ENCODE measurements at places on chromosomes 2 and 18.
A peak's percentile ranks its signal among the peaks of the same experiment; 100 is the strongest.

GRCh38 chr2:133791191-133791590, 222.9 kb upstream of the NCKAP5 start:
- DNase-seq = no peak

- DNase-seq = no peak
Measured at GRCh38 chr18:2968606-2969005, 44.3 kb downstream of the LPIN2 start.

GRCh38 chr2:106314444-106314843, 120.3 kb upstream of the UXS1 start:
- DNase-seq = no peak

DNA sequence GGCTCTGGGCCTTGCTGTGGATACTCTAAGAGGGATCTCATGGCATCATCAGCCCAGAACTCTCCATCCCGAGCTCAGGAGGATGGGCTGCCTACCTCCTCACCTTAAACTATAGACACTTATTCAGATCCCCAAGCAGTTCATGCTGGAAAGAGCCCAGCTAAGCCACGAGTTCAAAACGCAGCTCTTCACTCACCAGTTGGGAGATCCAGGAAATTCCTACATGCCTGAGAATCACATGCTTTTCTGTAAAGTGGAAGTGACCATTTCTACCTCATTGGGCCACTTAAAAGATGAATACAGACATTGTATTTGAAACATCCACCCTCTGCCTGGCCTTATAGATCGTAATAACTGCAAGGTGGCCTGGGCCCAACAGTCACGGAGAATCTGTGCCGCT, 6.6 kb downstream of the ATOH8 start:
- DNase-seq = peak; percentile 65

- DNase-seq = no peak
Measured at GRCh38 chr2:158178646-158179045, 77.0 kb downstream of the UPP2 start.

- no peak for DNase-seq
Measured at GRCh38 chr2:224162122-224162521, 123.0 kb upstream of the SERPINE2 start.

GRCh38 chr2:127024769-127025358, 82.1 kb downstream of the BIN1 start:
- DNase-seq = peak; percentile 64

GRCh38 chr2:183253441-183254130, 129.3 kb downstream of the NUP35 start:
- DNase-seq = no peak
